Panc1 (cell line): ENCODE measurements at places on chromosomes 12 and 14.

DNA sequence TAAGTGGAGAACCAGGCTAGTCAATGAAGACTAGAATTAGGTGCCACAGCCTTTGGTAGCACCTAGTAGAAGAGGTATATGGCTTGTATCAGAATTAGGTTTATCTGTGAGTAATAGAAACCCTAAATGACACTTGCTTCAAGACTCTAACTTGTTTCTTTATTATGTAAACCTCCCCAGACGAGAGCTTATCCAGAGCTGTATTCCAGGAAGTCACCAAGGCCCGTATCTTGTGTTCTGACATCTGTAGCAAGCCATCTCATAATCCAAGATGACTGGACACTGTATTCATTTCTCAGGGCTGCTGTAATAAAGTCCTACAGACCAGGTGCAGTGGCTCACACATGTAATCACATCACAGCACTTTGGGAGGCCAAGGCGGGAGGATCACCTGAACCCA, 56.7 kb upstream of the PPP1R12A start:
- H3K4me3 ChIP-seq = no peak overlapping the region
- H3K27me3 ChIP-seq = no peaks in the 10 kb centered on the region
- no peak overlapping the region for H3K27ac ChIP-seq
- no peaks in the 10 kb centered on the region for H3K4me1 ChIP-seq

DNA sequence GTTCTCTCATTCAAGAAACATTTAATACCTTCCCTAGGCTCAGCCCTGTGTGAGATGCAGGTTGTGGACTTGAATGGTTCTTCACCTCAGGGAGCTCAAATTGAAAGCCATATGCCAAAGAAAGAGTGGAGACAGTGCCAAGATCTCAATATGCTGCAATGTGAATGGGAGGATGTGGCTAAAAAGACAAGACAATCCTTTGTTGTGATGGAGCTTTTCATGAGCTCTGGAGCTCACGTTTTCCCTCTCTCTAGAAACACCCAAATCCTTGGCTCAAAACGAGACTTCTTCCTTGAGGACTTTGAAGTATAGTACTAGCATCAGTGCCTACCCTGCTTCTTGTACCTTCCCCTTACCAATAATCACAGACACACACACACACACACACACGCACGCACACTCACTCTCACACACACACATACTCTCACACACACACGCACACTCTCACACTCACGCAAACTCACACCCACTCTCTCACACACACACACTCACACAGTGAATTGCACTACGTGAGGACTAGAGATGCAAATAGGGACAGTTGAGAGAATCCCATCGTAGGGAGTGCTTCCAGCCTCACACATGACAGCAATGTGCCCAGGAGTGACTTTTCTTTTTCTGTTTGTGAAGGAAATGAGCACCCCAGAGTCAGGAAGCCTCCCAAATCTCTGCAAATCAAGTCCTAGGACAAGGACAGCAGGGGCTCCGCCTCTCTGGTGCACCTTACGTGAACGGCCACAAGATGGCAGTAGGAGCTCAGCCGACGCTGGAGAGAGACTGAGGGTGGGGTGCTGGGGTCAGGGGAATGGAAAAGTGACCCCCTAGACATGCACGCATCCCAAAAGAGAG, 231.4 kb downstream of the PCNX1 start:
- H3K27ac ChIP-seq = no peak overlapping the region
- H3K4me3 ChIP-seq = no peak overlapping the region
- no peaks in the 10 kb centered on the region for H3K27me3 ChIP-seq
- no peak for DNase-seq
- H3K4me1 ChIP-seq = no peaks in the 10 kb centered on the region

- no peak overlapping the region for H3K4me3 ChIP-seq
- peaks cover 77% of the 10 kb centered on the region for H3K4me1 ChIP-seq
- no peak for DNase-seq
Measured at GRCh38 chr12:68559984-68560850, 50.5 kb upstream of the RAP1B start.

GRCh38 chr14:51883232-51883631, 22.8 kb downstream of the GNG2 start:
- DNase-seq = no peak
- no peak overlapping the region for H3K27ac ChIP-seq
- H3K27me3 ChIP-seq = no peaks in the 10 kb centered on the region
- H3K4me3 ChIP-seq = no peak overlapping the region

GRCh38 chr12:553216-554000, 93.7 kb downstream of the B4GALNT3 start:
- H3K4me1 ChIP-seq = no peaks in the 10 kb centered on the region
- H3K4me3 ChIP-seq = no peak overlapping the region
- no peak overlapping the region for H3K27ac ChIP-seq

DNA sequence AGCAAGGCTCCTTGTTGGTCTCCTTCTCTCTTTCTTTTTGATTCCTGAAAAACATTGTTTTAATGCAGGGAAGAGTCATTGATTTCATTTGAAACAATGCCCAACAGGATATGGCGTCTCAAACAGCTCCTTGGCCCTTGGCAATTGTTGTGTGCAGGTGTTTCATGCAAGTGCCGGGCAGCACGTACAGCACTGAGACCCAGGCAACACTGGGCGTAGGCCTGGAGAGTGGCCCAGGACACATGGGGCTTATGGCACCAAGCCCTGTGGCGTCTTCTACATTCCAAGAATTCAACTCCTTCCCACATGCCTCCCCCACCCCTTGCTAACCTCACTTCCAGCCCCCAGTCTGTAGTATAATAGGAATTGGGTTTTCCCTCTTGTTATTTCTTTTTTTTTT, 230.4 kb downstream of the SPTSSA start:
- no peaks in the 10 kb centered on the region for H3K36me3 ChIP-seq
- no peak for DNase-seq
- no peaks in the 10 kb centered on the region for H3K27me3 ChIP-seq
- H3K27ac ChIP-seq = no peak overlapping the region
- no peak overlapping the region for H3K4me3 ChIP-seq

GRCh38 chr12:45827974-45828373, 98.5 kb downstream of the ARID2 start:
- H3K36me3 ChIP-seq = peaks cover 3% of the 10 kb centered on the region; the same call in 1 of the 2 replicates
- DNase-seq = no peak
- no peaks in the 10 kb centered on the region for H3K4me1 ChIP-seq

DNA sequence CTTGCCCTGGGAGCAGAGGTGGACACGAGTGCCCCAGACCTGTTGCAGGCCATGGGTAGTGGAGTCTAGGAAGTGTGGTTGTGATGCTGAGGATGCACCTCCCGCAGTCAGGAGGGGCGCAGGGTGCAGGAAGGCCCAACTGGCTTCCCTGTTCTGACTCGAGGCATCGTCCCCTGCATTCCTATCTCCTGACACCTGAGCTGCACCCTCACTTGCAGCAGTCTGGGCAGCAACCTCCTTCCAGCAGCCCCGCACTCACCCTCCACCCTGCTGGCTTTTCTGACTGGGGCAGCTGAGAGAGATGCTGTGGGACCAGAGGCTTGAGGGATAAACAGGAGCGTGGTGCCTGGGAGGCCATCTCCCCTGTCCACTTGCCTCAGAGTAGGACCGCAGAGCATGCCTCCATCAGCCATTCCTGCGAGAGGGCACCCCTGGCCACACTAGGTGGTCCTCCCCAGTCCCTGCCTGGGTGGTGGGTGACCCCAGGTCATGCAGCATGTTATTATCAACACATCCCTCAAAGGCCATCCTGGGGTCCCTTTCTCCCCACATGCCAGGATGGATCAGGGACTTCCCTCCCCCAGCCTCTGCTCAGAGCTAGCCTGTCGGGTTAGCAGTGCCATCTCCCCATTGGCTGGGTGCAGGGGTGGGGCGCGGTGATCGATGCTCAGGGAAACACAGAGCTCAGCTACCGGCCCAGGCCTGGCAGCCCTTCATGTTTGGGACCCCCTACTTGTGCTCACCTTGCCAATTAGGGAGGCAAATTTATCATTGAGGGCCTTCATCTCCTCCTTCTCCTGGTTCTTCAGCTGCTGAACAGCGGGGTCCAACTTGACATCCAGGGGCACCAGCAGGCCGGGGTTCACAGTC, 719 bp downstream of the KRT80 start:
- peaks cover 91% of the 10 kb centered on the region for H3K4me1 ChIP-seq
- H3K4me3 ChIP-seq = peak overlapping the region; percentile 67
- peak overlapping the region; percentile 95 for H3K27ac ChIP-seq
- H3K36me3 ChIP-seq = no peaks in the 10 kb centered on the region

DNA sequence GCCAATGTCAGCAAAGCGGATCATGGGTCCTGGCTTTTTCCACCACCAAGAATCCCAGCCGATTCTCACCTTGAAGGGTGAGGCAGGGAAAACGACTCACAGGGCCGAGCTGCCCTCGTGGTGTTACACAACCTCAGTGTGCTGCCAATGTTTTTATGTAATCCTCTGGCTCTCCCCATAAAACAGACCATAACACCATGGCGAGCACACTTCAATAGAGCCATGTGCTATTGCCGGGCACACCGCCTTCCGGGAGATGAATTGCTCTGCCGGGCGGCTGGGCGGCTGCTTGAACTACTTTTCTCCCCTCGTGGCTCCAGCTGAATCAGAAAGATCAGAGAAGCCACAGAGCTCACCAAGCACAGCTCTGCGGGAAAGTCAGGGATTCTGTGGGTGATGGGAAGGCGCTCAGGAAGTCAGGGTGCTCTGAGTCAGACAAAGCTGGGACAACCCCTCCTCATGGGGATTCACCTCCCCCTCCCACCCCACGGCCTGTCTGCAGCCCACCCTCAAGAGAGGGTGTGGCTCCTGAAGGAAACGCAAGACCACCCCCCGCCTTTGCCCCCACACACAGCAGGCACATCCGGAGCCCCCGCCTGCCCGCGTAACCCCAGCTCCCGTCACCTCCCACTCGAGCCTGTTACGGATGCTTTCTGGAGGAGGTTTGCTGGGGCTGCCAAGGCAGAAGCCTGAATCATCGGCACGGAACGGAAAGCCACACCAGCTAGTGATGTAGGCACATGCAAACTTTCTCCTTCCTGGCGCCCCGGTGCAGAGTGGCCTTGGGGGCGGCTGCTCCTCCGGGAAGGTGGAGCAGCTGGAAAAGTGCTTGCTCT, 1.8 kb downstream of the GALNT9 start:
- no peak overlapping the region for H3K27ac ChIP-seq
- H3K36me3 ChIP-seq = no peaks in the 10 kb centered on the region
- peaks cover 10% of the 10 kb centered on the region for H3K4me1 ChIP-seq
- no peak for DNase-seq
- peak overlapping the region; percentile 32 for H3K4me3 ChIP-seq
